ENCODE measurements at places on chromosomes 11 and 22.

DNA sequence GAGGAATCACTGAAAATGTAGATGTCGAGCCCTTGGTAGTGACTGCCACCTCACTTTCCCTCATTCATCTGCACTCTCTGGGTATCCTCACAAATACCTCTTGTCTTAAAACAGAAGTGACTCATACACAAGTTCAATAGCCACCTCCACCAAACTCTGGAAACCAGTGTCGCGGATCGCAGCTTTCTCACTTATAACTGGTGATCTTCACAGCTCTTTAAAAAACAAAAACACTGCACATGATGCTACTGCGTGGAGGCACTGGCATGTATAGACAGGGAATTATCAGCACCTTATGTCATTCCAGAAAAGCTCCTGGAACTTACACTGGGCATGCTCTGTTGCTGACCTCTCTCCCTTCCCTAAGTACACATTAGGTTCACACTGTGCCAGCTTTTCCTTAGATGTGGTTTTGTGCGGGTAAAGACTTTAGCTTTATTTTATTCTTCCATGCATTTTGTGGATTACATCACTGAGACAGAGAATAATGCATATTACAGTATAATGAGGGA, 425.5 kb upstream of the CADM1 start:
- no peak for DNase-seq

GRCh38 chr11:114964676-114965214, 286.4 kb downstream of the NXPE2 start:
- DNase-seq: no peak

DNA sequence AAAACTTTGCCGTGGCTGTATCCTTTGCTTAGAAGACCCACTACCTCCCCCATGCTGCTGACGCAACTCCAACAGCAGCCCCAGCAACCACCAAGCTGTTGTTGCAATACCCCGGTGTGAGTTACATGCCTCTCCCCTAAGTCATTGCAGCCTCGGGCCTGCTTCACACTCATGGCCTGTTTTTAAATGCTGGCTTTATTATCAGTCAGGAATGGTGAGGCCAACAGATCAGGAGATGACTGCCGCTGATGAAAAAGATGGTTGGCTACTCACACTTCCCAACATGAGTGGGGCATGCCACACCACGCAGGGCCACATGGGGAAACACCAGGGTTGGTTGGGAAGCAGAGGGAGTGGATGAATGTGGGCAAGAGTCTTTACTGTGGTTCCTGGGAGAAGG, 171.5 kb upstream of the SYT13 start:
- no peak for DNase-seq

GRCh38 chr22:26536762-26537134, 24.5 kb upstream of the TFIP11 start:
- DNase-seq: no peak

DNA sequence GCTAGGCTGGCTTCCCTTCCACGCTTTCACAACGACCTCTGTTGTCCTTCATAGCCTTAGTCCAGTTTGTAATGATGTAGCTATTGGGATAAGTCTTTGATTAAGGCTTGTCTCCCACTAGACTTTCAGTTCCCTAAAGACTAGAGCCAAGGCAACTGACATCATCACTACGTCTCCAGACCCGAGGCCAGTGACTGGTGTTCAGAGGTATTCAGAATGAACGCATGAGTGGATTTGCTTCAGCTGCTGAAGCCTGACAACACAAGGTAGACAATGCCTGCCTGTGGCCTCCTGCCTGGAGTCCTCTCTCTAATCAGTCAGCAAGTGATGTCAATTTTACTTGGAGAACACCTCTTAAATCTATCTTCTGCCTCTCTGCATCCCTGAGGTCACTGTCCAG, 13.6 kb downstream of the EFCAB6 start:
- DNase-seq: no peak

- no peak for DNase-seq
Observed at GRCh38 chr11:87083029-87083428, 45.3 kb downstream of the TMEM135 start.

DNA sequence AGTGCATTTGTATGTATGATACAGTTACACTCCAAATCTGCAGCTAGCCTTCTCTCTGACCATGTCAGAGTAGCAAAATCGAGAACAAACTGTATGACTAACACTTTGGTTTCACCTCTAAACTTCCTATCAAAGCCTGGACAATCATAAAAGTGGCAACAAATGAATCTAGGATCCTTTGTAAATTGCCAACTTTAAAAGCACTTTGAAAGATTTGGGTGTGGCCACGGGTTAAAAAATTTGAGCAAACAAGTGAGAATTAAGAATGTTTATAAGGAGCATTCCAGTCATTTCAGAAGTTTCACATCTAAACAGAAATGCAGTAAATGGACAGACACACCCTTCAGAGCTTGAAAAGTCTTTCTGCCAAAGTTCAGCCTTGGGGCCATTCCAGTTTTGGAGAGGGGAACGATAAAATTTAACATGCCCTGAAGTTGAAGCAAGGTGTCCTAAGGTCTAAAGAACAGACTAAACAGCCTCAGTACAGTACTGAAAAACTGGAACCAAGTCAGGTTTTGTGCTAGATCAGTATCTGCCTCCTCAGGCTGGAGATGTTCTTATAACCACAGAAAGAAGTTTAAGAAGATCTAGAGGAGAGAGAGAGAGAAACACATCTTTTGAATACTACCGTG, 181.9 kb upstream of the BDNF start:
- DNase-seq: no peak

- DNase-seq: no peak
Observed at GRCh38 chr22:17387356-17387755, 18.1 kb downstream of the CECR2 start.

GRCh38 chr11:88594274-88594950, 256.9 kb upstream of the CTSC start:
- DNase-seq: no peak

DNA sequence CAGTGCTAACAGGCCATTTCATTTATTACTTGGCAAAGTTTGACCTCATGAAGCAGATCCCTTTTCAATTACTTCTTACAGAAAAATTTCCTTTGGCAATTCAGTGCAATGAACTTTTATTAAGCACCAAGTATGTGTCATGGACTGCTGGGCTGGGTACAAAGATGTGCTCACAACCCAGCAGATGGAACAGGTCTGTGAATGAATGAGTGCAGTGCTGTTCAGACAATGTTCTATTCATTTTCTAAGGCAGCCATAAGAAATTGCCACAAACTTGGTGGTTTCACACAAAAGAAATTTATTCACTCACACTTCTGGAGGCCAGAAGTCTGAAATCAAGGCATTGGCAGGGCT, 428.5 kb downstream of the SOX6 start:
- DNase-seq: no peak

DNA sequence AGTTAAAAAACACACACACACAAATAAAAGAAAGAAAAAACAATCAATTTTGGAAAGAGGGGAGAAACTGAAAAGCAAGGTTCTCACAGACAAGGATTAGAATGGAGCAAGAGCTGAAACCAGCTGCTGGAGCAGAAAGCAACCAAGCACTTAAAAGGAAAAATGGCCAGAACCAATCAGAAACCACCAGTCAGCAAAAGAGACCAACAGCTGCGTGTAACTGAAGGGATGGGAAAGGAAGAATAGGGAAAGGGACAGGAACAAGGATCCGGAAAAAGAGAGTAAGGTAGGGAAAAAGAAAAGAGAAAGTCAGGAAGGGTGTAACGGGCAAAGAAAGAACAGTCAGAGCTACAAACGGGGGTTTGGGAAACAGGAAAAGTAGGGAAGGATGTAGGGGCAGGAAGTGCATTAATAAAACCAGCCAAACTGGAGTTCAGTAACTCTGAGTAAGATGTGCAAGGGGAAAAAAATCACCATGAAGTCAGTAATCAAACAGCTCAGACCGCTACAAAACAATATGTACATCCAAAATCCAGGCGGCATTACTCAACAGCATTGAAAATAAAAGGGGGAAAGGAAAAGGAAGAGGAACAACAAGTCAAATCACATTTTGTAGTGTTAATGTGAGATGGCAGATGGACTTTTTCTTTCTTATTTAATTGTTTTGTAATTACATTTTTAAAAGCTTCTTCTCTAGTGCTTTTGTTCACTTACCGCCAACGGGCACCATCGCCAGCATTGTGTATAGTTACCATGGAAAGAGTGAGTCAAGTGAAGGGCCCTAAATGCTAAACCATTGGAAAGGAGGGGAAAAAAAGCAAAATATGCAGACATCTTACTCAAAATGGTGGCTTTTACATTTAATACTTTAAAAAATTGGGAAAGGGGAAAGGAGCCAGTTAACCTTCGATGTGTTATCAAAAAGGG, 49.2 kb downstream of the APOL5 start:
- no peak for DNase-seq

- DNase-seq: no peak
Observed at GRCh38 chr11:110447897-110448745, 18.4 kb downstream of the FDX1 start.

DNA sequence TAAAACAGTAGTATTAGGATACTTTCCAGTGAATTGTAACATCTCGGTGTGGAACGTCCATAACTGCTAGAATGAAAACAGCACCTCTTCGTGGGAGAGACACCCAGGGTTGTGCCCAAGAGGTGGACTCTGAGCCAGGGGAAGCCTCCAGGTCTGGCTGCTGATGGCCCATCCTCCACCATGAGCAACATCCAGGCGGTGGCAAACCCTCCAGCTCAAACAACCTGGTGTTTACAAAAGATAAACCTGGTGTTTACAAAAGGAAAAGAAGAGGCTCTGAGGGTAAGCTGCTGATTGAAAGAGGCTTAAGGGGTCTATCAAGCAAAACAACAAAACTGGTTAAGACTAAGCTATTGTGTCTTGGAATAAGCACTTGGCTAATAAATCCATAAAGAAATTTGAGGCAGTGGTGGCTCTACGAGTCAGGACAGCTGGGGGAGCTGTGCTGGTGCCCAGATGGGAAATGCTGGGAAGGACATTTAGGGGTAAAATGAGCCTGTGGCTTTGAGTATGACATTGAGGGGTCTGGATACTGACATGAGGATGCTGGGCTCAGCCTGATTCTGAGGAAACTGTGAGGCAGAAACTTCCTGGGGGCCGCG, 909.0 kb downstream of the BRD1 start:
- no peak for DNase-seq

GRCh38 chr11:123544631-123545375, 109.6 kb downstream of the SCN3B start:
- no peak for DNase-seq

- DNase-seq: no peak
Observed at GRCh38 chr11:68442433-68442832, 18.1 kb upstream of the PPP6R3 start.

GRCh38 chr22:29207562-29208501, 2.1 kb downstream of the EMID1 start:
- no peak for DNase-seq

DNA sequence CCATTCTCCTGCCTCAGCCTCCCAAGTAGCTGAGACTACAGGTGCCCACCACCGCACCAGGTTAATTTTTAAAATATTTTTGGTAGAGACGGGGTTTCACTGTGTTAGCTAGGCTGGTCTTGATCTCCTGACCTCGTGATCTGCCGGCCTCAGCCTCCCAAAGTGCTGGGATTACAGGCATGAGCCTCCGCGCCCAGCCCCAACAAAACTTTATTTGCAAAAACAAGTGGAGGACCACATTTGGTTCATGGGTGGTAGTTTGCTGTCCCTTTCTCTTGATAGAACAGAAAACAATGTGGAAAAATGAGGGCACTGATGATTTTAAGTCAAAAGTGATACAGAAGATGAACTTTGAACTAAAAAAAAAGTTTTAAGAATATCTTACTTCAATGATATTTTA, 121.8 kb upstream of the SERPIND1 start:
- DNase-seq: no peak

DNA sequence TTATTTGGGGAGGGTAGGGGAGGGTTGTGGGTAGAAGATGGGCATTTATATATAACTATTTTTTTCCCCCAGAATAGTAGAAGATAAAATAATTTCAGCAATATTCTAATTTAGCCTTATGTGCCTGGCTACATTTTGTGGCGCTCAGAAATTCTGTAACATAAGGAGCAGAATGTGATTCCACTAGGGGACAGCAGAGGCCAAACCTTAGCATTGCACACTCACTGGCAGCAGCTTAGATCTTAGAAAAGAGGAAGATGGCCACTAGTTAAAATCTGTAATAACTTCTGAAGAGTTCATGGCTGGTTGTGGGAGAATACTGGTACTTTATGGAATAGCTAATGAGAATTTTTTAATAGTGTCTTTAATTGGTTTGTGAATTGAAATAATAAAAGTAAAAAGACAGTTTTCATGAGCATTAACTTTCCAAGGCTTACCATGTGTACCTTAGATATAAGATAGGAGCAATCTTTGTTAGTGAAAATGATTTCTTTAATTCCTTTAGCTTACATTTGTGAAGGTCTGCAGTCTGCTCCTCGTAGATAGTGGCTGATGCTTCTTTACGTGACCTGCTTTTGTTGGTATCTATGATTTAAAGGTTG, 33.1 kb downstream of the DDX10 start:
- no peak for DNase-seq

DNA sequence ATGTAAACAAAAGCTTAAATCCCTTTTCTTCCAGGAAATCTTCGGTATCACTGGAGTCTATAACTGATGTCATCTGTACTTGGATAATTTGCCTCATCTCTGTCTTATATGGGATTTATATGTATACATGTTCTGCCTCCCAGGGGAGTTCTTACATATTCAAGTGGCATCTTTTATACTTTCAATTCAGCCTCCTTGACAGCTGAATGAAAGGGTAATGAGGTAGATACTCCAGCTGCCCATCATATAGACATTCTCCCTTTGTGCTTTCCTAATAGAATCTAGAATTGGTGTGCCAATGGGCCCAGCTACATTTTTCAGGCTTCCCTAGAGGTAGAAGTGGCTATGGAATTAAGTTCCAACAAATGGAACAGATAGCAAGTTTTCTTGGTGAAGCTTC, 223.8 kb downstream of the LRRC4C start:
- no peak for DNase-seq

GRCh38 chr11:68122936-68123539, 1.9 kb upstream of the CHKA start:
- no peak for DNase-seq

- no peak for DNase-seq
Observed at GRCh38 chr22:31609716-31610115, 52.3 kb downstream of the PISD start.

- no peak for DNase-seq
Observed at GRCh38 chr11:128365044-128365443, 222.3 kb downstream of the ETS1 start.
